ENCODE measurements at places on chromosomes 6 and 20.

DNA sequence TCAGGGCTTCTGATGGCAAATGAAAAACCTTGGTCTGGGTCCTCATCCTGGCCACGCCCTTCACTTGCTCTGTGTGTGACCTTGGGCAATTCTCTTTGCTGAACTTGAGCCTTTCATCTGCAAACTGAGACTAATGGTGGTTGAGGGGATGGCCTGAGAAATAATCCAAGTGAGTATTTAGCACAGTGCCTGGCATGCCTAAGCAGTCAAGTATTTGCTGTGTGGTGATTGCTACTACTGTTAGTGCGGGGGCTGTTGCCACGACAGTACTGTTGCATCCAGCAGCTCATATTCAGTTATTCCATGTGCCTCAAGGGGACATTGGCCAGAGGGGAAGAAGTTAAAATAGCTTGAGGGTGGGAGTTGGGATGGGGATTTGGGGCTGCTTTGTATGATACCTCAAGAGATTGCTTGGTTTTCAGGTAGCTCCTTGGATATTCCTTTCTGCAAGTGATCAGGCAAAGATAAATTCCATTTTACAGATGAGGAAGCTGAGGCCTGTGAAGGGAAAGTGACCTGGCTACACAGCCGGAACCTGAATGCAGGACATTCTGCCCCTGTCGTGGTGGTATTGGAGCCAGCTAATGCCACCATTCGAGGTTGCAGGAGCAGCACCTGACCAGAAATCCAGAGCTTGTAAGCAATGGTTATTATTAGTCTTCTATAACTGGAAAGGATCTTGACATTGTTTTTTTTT is 45.1 kb upstream of the EPB41L1 start:
- no peak for DNase-seq

GRCh38 chr20:32336918-32337347 is 21.2 kb upstream of the ASXL1 start:
- peak; percentile 68 for DNase-seq

GRCh38 chr6:74651948-74652842 is 553.7 kb downstream of the COL12A1 start:
- DNase-seq = no peak

DNA sequence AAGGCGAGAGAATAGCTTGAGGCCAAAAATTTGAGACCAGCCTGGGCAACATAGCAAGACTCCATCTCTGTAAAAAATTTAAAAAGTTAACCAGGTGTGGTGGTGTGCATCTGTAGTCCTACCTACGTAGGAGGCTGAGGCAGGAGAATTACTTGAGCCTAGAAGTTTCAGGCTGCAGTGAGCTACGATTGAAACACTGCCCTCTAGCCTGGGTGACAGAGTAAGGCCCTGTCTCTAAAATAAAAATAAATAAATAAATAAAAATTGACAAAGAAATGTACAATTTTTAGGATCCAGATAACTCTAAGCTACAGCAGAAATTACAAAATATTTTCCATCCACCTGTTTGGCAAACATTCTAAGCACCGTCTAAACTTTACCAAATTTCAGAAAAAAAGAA is 941.0 kb upstream of the ADGRB3 start:
- peak; percentile 26 for DNase-seq

DNA sequence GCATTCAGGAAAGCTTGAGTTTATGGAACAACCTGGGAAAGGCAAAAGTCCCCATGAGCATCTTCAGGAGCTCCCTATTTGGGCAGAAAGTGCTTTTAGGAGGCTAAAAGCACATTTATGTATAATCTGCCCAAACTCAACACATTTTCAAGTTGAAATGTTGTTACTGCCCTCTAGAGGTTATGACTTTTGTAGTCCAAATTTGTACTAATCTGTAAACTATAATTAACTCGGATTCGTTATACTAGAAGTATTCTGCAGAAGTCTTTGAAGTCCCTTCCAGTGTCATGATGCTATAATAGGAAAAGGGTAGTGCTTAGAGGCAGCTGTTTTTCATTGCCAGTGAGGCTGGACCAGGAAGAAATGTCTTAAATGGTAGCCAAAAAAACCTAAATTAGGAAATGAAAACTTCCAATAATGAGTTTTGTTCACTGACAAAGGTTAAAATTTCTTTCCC is 44.8 kb upstream of the EMILIN3 start:
- DNase-seq = peak; percentile 22

DNA sequence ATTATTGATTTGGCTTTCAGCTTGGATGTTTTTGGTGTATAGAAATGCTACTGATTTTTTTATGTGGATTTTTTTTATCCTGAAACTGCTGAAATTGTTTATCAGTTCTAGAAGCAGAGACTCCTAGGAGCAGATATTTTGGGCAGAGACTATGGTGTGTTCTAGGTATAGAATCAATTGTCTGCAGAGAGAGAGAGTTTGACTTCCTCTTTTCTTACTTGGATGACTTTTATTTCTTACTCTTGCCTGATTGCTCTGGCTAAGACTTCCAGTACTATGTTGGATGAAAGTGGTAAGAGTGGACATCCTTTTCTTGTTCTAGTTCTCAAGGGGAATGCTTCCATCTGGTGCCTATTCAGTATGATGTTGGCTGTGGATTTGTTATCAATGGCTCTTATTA is 370.6 kb downstream of the PHF3 start:
- no peak for DNase-seq

DNA sequence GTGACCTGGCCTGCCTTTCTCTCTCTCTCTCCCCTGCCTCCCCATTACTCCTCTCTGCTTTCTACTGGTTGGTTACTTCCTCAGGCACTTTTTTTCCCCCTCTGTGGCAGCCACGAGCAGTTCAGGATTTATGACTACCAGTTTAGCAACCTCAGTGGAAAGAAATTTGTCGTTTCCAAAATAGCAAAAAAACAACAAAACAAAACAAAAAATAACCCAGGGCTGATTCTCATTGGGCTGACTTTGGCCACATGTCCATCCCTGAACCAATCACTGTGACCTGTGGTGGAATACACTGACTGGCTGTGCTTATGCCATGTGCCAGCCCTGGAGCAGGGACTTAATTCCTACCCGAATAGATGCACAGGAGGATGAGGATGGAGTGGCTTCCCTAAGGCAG is 137.4 kb downstream of the TFAP2C start:
- DNase-seq = no peak

- no peak for DNase-seq
Observed at GRCh38 chr6:17457405-17457804, 64.0 kb downstream of the CAP2 start.

DNA sequence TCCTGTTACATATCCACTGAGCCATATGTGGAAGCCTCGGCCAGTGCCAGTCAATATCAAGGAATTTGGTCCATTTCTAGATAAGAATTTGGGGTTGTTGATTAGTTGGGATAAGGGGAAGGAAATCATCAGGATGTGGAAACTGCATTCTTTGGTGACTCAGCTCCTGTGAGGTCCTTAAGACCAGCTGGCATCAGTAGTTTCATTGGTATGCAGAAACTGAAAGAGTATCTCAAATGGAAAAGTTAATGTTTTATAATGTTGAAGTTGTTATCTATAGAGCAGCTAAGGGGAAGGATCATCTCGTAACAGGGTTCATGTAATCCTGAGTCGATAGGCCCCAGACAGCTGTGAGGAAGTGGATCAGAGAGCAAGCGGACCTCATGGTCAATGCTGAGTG is 87.9 kb upstream of the PRND start:
- no peak for DNase-seq

GRCh38 chr6:136306466-136306865 is 16.8 kb upstream of the BCLAF1 start:
- no peak for DNase-seq

DNA sequence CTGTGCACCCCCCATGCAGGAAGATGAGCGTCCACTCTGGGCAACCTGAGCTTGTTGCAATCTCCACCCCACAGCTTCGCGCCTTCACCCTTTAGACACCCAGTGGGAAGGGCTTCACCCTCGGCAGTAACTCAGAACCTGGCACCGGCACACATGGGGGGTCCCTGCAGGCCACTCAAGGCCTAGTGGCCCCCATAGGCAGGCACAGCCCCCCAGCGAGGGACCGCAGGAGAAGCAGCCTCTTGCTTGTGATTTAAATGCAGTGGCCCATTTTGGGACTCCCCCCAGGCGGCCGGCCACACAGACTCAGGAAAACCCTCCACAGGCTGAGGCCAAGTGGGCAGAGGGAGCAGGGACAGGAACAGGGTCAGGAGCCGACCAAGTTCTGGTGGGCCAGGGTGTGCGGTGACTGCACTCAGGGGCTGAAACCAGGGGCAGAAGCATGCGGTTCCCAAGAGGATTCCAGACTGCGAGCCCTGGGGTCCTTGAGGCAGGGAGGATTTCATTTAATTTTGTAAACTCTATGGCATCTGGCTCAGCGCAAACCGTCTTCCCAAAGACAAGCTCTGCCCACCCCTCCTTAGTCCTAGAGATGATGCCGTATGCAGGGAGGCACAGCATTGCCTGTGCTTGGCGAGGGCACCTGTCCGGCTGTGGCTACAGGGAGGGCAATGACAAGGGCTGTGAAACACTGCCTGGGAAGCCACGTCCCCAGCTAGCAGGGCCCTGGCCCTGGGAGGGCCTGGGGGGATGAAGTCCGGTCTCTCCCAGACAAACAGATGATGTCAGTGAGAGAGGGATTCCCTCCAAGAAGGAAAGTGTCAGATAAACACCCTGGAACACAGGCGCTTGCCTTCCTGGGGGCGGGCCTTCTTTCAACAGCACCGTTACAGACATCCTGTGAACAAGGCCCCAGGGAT is 52.9 kb upstream of the GPR31 start:
- DNase-seq = peak; percentile 55

DNA sequence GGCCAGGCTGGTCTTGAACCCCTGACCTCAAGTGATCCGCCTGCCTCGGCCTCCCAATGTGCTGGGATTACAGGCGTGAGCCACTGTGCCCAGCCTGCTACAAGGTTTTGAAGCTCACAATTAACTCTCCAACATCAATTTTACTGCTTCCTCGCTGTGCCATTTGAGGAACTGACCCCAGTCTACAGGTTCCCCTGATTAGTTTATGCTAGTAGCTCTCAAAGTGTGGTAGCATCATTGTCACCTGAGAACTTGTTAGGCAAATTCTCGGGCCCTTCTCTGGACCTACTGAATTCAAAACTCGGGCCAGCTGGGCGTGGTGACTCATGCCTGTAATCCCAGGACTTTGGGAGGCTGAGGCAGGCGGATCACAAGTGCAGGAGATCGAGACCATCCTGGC is 49.4 kb downstream of the MCUR1 start:
- DNase-seq = no peak

GRCh38 chr6:70758883-70759282 is 91.2 kb downstream of the SMAP1 start:
- DNase-seq = no peak

GRCh38 chr6:150966786-150967185 is 101.3 kb downstream of the MTHFD1L start:
- DNase-seq = peak; percentile 9

DNA sequence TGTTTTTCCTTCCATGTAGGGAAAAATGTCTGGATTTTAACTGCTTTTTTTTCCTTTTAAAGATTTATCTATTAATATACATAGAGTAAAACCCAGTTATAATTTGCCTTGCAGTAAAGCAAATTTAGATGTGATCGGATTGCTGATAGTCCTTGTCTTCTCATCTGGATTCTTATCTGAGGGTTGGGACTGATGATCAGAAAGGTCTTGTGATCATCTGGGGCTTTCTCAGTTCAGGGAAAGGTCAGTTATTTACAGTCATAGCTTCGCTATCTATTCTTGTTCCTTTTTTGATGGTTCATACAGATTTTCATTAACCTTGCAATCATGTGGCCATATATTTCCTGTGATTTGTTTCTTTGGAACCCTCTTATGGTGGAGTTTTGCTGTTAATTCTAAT is 63.8 kb upstream of the CLDN20 start:
- no peak for DNase-seq

GRCh38 chr6:40889137-40889832 is 149.7 kb downstream of the UNC5CL start:
- DNase-seq = no peak

GRCh38 chr6:130389142-130389541 is 23.3 kb downstream of the TMEM200A start:
- no peak for DNase-seq

GRCh38 chr6:121510568-121511177 is 75.2 kb downstream of the GJA1 start:
- DNase-seq = no peak

GRCh38 chr6:25222006-25222678 is 57.0 kb upstream of the CARMIL1 start:
- no peak for DNase-seq

GRCh38 chr6:115358616-115359015 is 702.1 kb downstream of the FRK start:
- DNase-seq = peak; percentile 60

GRCh38 chr20:10558635-10559187 is 115.1 kb downstream of the JAG1 start:
- DNase-seq = peak; percentile 57

DNA sequence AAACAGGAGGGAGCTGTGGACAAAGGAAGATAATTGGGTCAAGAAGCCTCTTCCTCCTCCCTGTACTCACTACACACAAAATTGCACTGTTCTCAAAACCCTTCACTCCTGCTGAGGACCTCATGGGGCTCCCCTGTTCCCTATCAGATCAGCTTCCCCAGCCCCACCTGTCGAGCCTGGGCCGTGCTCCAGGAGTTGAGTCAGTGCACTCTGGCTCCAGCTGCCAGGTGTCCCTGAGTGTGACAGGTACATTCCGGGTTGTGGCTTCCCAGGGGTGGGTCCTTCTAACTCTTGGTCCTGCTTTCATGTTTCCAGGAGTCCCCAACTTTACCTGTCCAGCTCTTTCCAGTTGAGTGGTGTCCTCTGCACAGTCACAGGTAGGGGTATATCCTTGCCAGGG is 8.4 kb downstream of the RAB5IF start:
- peak; percentile 96 for DNase-seq

- DNase-seq = peak; percentile 19
Observed at GRCh38 chr6:14559746-14560536, 442.4 kb downstream of the CD83 start.

DNA sequence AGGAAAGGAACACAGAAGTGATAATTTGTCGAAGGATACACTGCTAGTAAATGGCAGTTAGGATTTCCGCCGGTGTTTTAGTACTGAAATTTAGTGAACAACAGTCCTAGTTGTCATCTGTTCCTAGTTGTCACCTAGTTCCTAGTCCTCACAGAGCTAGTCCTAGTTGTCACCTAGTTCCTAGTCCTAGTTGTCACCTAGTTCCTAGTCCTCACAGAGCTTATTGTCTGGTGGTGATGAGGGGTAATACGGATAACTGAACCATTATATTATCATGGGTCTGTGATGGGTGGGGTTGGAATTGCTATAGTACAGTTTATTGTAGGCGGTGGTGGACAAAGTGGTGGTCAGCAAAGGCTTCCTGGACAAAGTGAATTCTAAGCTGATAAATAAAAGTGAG is 1.8 kb downstream of the SNRNP48 start:
- no peak for DNase-seq

DNA sequence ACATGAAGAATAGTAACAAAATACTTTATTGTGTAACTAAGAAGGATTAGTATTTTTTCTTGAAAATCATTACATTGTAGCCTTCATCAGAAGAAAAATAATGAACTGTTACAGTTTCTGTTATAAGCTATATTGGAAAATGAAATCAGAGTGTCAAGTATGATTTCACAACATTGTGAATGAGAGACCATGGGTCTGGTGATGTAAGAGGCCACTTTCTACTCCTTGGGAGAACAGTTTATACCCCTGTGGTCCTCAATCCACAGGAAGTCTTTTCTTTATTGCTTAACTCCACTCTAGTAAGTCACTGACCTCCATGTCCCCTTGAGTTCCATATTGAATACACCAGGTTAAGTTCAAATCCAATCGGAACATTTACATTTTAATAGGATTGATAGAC is 218.7 kb upstream of the FERMT1 start:
- DNase-seq = no peak

- DNase-seq = peak; percentile 17
Observed at GRCh38 chr6:135258970-135259369, 77.9 kb downstream of the MYB start.

Data from DMS53 (cell line).